ENCODE measurements at places on chromosomes 2 and 18.
A peak's percentile ranks its signal among the peaks of the same experiment; 100 is the strongest.

- DNase-seq = no peak
Measured at GRCh38 chr2:176172007-176172894, 15.1 kb downstream of the HOXD3 start.

GRCh38 chr18:28034567-28034966 is 142.4 kb downstream of the CDH2 start:
- no peak for DNase-seq

DNA sequence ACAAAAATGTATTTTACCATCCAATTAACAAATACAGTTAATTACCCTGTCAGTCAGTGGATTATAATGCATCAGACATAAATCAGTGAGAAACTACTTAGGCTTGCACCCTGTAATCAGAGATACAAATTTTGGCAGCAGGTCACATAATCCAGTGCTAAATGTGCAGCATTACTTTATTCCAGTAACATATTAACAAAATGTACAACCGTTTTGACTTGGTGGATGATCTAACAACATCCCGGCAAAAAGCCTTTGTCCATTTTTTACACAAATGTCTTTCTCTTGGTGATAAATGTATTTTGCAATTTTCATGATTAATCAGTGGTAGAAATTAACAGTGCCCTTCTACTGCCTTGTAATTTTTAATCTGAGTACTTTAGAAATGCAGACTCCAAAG is 162.8 kb downstream of the LRP1B start:
- no peak for DNase-seq

- DNase-seq = no peak
Measured at GRCh38 chr2:36338827-36339145, 16.8 kb upstream of the CRIM1 start.

DNA sequence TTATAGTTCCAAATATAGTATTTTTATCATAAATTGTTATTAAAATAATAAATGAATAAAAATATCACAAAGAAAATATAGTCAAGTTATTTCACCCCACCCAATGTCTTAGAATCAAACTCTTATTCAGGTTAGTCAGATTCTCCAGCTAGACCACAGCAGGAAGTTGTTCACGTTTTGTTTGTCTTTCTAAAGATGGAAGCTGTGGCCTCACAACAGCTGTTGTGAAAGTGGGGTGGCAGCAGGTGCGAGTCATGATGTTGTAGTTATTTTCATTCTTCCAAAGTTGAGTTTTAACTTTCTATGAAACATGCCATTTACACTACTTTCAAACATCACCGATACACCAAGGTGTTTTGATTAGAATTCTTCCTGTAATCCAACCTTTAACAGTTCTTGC is 272.9 kb downstream of the SLC8A1 start:
- no peak for DNase-seq

DNA sequence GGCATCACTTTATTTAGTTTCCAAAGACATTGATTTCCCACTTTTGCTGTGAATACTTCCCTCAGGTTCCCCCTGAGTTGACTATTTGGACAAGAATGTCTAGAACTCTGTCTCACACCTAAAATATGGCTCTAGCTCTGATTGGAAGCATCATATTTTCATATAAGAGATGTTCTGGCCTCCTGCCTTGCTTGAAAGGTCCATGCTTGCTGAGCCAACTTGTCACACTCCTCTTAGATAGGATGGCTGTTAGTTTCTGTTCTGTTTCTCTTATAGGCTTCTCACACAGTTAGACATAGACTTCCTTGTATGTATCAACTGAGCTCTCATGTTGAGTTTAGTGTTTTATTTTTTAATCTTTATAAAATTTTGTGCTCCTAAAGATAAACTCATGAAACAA is 87.1 kb downstream of the CNTNAP5 start:
- DNase-seq = no peak

DNA sequence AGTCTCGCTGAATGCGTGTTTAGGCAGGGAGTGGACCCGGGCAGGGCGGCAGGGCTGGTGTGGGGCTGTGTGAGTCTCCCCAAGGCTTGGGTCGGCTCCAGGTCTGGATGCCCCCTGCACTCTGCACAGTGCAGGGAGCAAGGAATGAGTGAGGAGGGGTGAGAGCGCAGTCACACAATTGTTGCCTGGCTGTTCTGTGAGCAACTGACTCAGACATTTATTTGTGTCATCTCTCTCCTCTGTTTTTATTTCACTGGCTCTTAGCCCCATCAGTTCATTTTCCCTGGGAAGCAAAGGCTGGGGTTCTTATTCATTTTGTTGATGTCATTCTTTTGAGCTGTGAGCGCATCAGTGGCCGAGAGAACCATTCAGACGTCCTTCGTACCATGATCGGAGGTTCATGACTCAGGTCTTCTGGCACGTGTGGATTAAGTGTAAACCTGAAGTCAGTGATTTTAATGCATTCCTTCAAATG is 61.1 kb downstream of the GATA6 start:
- DNase-seq = no peak

DNA sequence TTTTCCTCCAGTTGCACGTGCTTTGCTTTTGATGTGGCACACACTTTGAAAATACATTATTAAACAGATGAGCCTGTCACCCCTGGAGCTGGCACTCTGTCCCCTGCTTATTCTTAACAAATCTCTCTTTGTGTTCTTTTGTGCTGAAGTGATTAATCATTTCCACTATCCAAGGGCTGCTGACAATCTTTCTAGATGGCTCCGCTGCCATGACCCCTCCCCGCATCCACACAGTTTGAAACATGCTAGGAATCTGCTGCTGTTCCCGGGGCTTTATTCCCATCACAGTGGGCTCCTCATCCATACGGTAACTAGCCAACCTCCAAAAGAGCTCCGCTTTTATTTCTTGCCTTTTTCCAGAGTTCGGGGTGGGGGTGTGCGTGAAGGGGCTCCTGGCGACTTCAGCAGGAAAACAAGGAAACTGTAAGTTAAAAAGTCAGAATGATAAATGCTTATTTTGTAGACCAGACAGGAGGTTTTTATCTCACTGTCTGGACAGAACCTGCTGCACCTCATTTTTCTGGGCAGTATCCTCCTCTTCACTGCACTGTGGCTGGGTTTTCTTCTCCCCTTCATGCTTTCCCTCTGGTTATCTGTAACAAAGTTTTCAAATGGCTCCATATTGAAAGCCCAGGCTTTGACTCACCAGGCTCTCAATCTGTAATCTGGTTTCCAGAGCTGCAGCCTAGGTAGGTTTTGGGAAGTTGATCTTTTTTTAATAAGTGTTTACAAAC is 319.7 kb downstream of the AFF3 start:
- no peak for DNase-seq

- no peak for DNase-seq
Measured at GRCh38 chr2:33457556-33458247, 18.7 kb upstream of the RASGRP3 start.

- DNase-seq = no peak
Measured at GRCh38 chr2:132902626-132903025, 232.6 kb upstream of the LYPD1 start.

- no peak for DNase-seq
Measured at GRCh38 chr18:51711298-51711889, 513.9 kb upstream of the MEX3C start.

GRCh38 chr2:101168706-101169105 is 17.5 kb upstream of the TBC1D8 start:
- DNase-seq = no peak

GRCh38 chr18:48100165-48100575 is 169.7 kb upstream of the SMAD2 start:
- DNase-seq = no peak

- DNase-seq = no peak
Measured at GRCh38 chr2:202014318-202014717, 19.3 kb upstream of the FZD7 start.

GRCh38 chr2:34291076-34291475 is 692.0 kb upstream of the FAM98A start:
- DNase-seq = no peak

- no peak for DNase-seq
Measured at GRCh38 chr2:2362181-2362580, 31.1 kb upstream of the MYT1L start.

DNA sequence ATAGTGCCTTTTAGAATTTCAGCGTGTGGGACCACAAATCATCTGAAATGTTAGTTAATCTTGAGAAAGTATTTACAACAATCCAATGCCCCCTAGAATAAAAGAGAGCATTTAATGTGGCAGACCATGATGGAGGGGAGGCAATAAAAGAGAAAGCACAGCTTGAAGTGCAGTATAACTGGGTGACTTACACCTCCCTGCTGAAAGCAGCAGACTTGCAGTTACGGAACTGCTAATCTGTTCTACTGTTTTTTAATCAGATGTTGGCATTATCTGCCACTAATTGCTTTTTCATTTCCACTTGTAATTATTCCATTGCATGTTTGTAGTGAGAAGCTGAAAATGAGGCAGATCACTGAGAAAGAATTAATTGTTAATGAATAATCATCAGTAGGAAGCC is 130.5 kb upstream of the ITGA4 start:
- no peak for DNase-seq

DNA sequence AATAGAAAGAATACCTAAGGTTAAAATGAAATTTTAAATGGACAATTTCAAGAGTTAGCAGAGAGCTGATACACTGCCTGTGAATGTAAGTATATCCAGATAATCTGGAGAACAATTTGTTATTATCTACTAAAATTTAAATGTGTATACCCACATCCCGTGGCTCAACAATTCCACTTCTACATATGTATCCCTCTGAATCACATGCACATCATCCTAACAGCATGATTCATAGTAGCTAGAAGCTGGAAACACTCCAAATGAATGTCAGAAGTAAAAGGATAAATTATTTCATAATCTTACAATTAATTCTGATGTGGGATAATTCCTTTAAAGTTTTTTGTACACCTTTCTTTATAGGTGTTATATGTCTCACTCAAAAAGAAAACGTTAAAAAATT is 87.9 kb downstream of the CNTNAP5 start:
- no peak for DNase-seq

- no peak for DNase-seq
Measured at GRCh38 chr18:13810950-13811485, 12.9 kb upstream of the MC5R start.

GRCh38 chr2:113309655-113310387 is 31.1 kb upstream of the PAX8 start:
- no peak for DNase-seq

GRCh38 chr2:43024515-43025011 is 201.8 kb downstream of the ZFP36L2 start:
- DNase-seq = peak; percentile 13

- no peak for DNase-seq
Measured at GRCh38 chr2:72211350-72211749, 63.7 kb upstream of the CYP26B1 start.

DNA sequence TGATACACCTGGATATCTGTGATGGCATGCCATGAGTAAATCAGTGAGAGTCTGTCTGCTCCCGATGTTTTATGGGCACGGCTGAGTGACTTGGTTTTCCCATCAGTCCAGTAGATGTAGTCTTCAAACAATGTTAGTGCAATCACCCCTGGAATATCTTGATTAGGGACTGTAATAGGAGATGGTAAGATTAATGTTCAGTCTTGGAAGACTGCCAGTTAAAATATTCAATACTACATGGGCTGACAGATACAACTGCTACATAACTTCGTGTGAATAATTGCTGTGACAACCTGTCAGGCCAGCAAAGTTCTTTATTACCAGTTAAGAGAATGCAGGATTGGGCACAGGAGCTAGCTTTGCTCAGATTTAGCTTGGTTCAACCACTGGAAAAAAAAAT is 1673.3 kb downstream of the LRP1B start:
- no peak for DNase-seq

DNA sequence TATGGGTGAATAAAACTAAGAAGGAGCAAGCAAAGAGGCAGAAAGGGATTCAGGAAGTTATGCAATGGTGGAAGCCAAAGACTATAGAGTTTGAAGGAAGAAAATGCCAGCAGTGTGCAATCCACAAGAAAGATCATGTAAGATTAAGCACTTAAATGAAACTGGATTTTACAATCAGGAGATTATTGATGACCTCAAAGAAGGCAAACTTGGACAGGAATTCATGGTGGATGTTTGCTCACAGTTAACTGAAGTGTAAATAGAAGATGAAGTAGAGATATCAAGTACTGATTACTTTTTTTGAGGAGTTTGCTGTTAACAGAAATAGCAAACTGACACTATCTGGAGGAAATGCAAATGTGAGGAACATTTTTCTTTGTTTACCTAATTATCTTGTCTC is 308.9 kb downstream of the RND3 start:
- no peak for DNase-seq

GRCh38 chr2:2050446-2050845 is 280.6 kb downstream of the MYT1L start:
- DNase-seq = no peak

GRCh38 chr2:219016721-219017120 is 23.5 kb upstream of the CRYBA2 start:
- DNase-seq = no peak

- DNase-seq = no peak
Measured at GRCh38 chr2:56613254-56613653, 429.5 kb downstream of the CCDC85A start.

DNA sequence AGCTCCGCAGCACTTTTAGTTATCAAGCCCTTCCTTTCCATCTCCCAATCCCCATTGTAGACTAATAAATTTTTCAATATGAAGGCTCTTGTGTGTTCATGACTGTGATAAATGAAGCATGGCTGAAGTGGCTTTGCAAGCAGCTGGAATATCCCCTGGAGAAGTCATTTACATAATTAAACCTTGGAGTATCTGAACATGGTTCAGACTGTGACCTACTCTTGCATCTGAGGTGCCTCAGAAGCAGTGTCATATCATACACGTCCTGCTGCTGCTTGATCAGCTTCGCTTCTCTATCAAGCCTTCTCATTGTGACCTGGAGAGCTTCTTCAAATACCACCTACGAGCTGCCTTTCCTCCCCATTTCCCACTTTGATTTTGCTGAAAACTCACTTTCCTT is 48.4 kb upstream of the ZNF397 start:
- DNase-seq = no peak

DNA sequence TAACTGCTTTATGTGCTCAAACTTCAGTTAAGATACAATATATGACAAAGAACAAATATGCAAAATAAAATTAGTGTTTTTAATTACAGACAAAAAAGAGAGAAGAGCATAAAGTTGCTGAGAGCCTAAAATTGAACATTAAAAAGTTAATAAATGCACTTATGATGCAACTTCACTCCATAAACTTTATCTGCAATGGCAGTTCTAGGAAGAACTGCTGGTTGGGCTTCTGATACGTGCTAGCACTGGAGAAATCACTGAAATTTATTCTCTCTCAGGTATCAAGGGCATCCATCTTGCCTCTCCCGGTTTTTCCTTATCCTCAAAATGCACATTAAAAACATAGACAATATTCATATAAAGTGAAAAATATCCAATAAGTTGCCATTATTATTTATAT is 35.7 kb downstream of the MYO3B start:
- no peak for DNase-seq

- no peak for DNase-seq
Measured at GRCh38 chr2:142291969-142292368, 161.2 kb upstream of the LRP1B start.

DNA sequence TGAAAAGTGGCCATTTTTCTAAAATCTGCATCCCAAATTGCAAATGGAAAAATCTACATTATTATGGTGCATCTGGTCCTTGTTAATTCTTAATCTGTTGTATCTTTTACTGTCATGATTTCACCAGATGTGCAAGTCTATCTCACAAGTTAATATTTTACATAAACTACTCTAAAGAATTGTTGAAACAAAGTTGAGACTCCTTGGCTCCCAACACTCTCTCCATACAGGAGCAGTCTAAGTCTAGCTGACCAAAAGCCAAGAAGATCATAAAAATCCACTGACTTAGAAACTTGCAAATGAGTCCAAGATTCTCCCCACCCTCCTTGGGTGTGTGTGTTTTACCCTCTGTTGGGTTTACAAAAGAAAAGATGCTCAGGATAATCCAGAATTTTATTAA is 85.1 kb downstream of the NCKAP5 start:
- no peak for DNase-seq

- DNase-seq = no peak
Measured at GRCh38 chr2:186771850-186772463, 77.0 kb downstream of the ZSWIM2 start.

All from stimulated activated CD8-positive, alpha-beta memory T cell treated with anti-CD3 and anti-CD28 coated beads, Interleukin-4, amount 100 ng/mL, for 24 hours (primary cell).